ENCODE measurements at places on chromosomes 13 and 19.
A peak's percentile ranks its signal among the peaks of the same experiment; 100 is the strongest.

DNA sequence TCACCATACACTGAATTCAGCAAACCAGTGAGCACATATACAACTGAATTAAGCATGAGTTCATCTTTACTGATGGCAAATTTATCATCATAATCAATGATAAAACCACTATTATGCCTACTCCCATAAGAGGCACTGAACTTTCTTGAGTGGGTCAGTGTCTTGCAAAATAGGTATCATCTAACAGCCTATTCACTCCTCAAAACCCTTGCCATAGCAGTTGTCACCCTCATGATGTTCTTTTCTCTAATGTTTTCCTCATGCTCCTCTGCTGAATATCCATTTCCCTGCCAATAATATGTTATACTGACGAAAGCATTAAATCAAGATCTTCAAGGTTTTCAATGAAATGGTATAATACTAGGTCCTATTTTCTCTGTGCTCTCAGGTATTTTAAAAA lies 5.6 kb downstream of the ARGLU1 start:
- DNase-seq, result no peak

- peak; percentile 92 for DNase-seq
Observed at GRCh38 chr13:50909605-50910484, at the start of gene RNASEH2B. TSS of gene RNASEH2B (plus strand) at chr13:50909791. CDS start at chr13:50910077, 286 bp downstream.

DNA sequence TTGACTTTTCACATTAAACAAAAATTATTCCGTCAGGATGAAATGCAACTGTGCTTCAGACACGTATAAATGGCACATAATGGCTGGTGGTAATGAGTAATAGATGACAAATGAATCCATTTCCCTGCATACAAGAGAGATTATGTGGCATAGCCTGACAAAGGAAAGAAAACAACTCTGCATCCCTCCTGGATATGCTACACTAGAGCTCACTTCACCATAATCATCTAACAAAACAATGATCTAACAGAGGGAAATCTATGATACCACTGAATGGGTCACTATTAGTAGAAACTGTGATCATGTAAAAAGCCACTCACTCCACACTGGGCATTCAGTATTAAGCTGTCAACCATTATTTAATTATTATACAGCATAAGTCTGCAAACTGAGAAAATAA lies 1498.4 kb downstream of the EFNB2 start:
- DNase-seq, result no peak

- DNase-seq, result no peak
Observed at GRCh38 chr19:37999309-38000213, 92.6 kb downstream of the SIPA1L3 start.

DNA sequence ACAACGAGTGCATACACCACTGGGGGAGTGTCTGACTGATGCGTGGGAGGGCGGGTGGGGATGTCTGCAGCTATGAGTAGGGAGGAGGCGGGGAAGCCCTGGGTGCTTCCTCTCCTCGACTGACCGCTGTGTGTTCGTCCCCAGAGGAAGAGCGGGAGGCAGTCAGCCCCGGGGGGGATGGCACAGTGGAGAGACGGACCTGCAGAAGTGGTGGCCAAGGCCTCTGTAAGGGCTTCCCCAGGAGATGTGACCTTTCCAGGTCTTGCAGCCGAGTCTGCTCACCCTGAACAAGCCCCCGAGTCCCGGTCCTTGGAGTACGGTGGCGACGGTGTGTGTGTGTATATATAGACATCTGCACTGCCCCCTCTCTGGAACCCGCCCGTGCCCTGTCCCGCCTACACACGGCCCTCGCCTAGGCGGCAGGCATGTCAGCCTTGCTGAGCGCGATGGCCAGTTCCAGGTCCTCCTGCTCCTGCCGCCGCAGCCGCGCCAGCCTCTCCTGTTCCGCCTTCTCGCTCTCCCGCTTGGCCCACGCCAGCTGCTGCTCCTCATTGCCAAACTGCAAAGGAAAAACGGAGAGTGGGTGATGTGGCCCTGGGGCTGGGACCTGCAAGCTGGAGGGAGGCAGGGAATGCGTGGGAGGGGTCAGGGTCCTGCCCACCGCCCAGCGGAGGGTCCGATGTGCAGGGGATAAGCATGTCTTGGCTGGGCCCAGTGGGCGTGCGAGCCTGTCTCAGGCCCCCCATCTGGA lies 30.8 kb downstream of the KLF2 start:
- no peak for DNase-seq

- DNase-seq, result no peak
Observed at GRCh38 chr13:32142956-32143375, 111.4 kb downstream of the FRY start.

Measured in activated CD8-positive, alpha-beta memory T cell treated with anti-CD3 and anti-CD28 coated beads for 24 hours (primary cell).